Activated CD4-positive, alpha-beta memory T cell treated with anti-CD3 and anti-CD28 coated beads, Interleukin-2, amount 10 ng/mL, durations not matched to agents 7 days and 5 days (primary cell): ENCODE measurements at places on chromosomes 6 and 20. TPM values are rescaled to one million over a fixed set of nuclear protein-coding genes. Genes with fewer than 3 reads are reported as not detected.

ENPP1 gene
- total RNA-seq, result 0.48 TPM

- no peak for DNase-seq
Measured at GRCh38 chr20:32628960-32629530, 43.9 kb upstream of the NOL4L start.

OVOL2 gene
- not detected for total RNA-seq

DNA sequence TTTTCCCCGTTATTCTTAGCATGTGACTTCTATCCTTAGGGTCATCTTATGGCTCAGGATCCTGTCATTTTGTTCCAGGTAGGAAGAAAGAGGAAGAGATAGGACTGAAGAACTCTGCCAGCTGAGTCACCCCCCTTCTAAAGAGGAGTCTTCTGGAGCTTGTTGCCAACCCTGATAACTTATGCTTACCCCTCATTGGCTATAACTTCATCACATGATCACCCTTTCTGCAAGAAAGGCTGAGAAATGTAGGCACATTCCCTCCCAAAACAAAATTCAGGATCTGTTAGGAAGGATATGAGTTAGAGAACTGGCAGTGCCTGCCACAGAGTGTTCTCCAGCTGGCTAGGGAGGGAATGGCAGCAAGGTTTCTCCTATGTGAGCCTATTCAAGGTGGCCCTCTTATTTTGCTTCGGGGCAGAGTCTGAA lies 35.6 kb downstream of the ARFGEF2 start:
- no peak for DNase-seq

C2 gene
- 0.45 TPM for total RNA-seq

- DNase-seq, result no peak
Measured at GRCh38 chr6:15020119-15020770, 225.6 kb upstream of the JARID2 start.

- no peak for DNase-seq
Measured at GRCh38 chr6:169887529-169888140, 136.2 kb downstream of the ERMARD start.

DNA sequence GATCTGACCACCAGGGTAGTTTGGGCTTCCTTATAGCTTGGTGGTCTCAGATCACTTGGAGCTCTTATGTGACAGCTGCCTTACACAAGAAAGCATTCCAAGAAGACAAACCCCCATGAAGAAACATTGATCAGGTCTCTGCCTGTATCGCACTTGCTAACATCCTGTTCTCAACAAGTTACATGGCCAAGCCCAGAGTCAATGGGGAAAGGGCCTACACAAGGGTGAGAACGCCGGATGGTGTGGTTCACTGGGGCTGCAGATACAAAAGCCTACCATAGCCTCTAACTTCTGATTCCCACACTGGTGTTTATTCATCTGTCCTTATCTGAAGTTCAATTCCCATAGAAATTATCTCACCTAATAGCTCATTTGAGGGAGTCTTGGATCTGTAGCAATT lies 235.5 kb downstream of the SYNDIG1 start:
- DNase-seq, result no peak

DNA sequence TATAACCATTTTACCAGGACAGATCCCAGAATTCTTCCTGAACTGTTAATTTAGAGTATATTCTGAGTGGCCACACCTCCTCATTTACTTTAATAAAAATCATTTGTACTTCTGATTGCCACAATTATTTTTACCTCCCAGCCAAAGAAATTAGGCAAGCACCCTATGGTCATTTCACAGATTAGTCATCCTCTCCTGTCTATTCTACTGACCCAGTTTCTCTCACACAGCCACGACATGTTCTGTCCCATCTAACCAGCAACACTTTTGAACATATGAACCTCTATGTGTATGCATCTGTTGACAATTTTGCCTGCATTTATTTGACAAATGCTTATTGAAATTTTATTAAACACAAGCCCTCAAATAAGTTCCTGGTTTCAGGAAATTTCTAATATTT lies 202.6 kb upstream of the STXBP5 start:
- no peak for DNase-seq
